CD4-positive, alpha-beta T cell treated with Interleukin-17A for 1 hour (primary cell): ENCODE measurements at places on chromosomes 12 and 14.

- no peak for DNase-seq
Observed at GRCh38 chr12:91441993-91442952, 259.7 kb upstream of the DCN start.

GRCh38 chr12:14426792-14427191, 61.3 kb downstream of the ATF7IP start:
- DNase-seq: no peak

- DNase-seq: no peak
Observed at GRCh38 chr12:131052929-131053328, 99.2 kb downstream of the ADGRD1 start.

DNA sequence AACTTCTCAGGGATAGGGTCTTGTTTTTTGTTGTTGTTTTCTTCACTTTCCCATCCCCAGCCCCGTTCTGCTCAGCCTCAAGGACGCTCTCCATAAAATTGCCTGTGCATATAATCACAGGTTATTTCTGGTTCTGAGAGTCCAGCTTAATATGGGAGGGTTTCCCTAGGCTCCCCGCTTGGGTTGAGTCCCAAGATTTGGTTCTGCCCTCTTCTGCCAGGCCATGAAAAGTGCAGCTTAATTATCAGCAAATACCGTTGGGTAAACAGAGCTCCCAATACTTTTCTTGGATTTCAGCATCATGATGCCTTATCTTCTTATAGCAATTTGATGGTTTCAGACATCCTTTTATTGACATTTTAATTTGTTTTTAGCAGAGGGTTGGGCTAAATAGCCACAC, 75.6 kb downstream of the GRIN2B start:
- DNase-seq: no peak

GRCh38 chr12:51020448-51021182, 5.6 kb downstream of the SLC11A2 start:
- DNase-seq: peak; percentile 9

GRCh38 chr12:15726027-15726877, 62.9 kb downstream of the EPS8 start:
- no peak for DNase-seq

DNA sequence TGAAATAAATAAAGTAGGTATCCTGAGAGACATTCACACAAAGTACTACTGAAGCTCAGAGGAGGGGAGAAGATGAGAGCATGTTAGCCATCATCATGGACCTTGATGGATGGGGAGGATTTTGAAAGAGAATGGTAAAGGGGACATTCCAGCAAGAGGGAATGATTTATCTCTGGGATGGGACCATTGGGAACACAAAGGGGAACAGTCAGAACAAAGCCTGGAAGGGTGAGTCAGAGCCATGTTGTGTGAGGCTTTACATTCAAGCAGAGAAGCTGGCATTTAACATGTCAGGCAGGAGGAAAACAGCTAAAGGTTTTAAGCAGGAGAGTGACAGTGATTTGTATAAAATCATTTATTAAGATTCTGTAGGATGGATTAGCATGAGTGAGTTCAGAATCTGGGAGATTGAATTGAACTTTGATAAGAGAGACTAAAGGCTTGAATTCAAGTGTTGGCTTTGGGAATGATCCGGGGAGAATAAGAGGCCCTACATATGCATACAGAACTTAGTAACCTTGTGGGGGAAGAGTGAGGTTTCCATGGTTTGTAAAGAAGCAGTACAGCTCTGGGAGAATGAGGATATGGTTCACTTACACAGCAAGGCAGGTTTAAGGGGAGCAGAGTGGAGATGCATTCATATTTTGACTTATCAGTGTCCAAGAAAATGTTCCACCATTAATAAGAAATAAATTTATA, 174.4 kb downstream of the SYT10 start:
- DNase-seq: no peak

- DNase-seq: no peak
Observed at GRCh38 chr12:31780096-31780495, 51.3 kb upstream of the AMN1 start.

GRCh38 chr14:54348001-54348611, 48.7 kb upstream of the CDKN3 start:
- DNase-seq: peak; percentile 27

DNA sequence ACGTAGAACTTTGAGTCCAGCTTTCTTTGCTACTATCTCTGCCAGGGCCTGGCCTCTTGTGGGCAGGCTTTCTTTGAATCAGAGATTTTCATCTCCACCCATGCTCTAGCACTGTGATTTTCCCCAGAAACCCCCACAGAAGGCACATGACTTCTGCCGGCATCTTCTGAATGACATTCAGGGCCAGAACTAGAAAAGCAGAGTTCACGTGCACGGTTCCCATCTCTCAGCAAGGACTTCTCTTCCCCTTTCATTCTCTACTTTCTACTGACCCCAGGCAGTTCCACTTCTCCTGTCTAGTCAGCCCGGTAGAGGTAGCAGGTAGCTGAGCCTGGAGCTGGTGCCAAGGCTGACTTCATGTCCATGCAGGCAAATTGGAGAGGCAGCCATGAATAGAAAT, 26.9 kb downstream of the BATF start:
- DNase-seq: no peak

DNA sequence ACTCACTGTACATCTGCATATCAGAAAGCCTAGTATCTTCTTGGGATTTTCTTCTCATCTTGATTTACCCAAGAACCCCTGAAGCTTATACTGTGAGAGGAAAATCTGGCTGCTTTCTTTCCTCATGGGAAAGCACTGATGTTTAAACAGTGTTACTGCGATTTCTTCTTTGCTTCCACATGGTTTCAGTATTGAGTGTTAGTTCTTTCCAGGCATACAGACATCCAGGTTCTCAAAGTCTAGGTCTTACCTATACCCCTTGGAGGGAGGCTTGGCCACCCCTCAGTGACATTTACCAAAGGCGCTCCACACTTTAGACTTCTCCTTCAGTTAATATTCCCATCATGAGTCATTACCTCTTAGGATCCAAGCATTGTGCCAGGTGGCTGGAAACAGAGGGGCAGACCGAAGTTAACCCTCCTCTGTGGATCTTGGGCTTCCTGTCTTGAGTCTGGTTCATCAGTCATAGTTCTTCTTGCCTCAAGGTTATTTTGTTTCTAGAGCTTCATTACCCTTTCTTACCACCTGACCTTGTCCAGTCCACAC, 79.1 kb downstream of the TMEM117 start:
- no peak for DNase-seq

DNA sequence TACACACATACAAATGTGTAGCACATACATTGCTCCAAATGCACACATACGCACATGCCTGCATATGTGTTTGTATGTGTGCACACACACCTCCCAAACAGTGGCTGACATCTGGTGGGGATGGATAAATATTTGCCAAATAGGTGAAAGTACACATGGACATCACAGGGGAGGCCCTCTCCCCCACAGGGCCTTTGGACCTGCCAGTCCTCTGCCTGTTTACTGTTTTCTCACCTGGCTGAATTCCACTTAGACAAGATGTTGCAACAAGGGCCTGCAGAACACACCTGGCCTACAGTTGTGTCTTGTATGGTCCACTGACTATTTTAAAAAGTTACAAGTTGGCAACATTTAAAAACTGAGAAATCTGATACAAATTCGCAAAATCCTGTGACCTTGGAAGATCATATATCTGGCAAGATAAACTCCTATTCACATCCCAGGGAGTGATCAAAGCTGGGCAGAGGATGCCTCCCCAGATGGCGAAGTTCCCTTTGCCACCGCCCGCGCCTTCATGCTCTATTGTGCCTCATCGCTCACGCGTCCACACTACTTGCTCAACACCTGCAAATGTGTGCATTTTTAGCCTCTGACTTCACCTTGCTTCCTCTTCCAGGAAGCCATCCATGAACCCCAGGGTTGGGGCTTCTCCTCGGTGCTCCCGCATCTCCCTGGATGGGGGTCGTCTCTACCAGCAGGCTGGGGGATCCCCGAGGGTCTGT, 118.4 kb upstream of the FZD10 start:
- DNase-seq: no peak

DNA sequence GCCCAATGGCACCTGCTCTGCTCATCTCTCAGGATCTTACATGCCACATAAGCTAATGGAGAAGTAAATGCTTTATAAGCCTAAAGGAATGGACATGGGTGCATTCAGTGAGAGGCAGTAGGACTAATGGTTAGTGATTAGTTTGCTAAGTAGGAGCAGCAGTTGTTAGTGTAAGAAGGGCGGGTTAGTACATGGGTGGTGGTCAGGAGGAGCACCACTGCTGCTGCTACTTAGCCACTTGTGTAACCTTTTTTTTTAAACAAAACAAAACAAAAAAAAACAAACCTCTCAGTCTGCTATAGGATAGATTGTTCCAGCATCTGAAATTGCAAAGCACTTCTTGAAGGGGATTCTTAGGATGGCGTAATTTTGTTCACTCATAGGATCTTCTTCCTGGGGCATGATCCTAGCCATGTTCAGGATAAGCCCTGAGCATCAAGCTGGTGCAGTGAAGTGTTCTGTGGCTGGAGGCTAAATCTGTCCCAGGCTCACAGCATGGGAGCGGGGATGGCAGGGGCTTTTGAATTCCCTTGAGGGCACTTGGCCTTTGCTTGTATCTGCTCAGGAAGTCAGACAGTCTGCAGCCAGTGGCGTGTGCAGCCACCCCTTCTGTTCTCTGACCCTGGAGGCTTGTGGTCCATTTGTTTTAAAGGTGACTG, 63.6 kb downstream of the CHST11 start:
- no peak for DNase-seq

DNA sequence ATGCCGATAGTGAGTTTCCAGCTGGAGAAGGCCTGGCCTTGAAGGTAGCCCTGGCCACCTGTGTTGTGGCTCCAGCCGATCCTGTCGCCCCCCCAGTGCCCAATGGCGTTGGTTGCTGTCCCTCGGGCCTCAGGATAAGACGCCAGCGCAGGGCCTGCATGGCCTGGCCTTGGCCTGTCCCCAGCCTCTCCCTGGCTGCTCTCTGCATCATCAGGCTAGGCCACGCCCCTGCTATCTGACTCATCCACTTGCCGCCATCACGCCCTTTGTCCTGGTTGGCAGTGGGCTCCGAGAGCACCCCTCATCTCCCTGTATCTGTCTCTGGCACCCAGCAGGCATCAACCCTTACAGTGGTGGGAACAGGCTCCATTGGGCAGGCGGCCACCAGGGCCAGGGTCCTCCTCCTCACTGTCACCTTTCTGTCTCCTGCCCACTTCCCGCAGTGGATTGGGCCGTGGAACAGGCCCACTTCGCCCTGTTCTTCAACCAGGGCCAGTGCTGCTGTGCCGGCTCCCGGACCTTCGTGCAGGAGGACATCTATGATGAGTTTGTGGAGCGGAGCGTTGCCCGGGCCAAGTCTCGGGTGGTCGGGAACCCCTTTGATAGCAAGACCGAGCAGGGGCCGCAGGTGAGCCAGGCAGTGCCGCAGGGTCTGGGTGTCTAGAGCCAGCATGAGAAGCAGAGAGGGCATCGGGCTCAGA, 25.6 kb downstream of the ALDH2 start:
- no peak for DNase-seq

DNA sequence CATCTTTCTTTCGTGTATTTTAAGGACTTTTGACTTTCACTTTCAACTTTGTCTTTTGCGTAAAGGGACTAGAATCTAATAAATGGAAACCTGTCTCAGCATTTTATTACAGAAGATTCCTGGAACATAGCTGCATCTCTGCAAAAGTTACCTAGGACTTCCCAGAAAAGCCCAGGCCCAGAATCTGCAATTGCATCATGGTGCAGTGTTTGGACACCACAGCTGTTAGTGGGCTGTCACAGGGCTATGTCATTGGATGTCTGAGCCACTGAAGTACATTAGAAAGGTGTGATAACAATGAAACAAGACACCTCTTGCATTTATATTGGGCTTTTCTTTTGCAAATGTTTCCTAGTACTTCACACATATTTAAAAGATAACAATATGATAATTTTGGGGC, 199.9 kb upstream of the IGF1 start:
- DNase-seq: no peak

- no peak for DNase-seq
Observed at GRCh38 chr12:55008944-55009585, 10.7 kb upstream of the NEUROD4 start.

- no peak for DNase-seq
Observed at GRCh38 chr12:101297661-101298060, 17.8 kb downstream of the UTP20 start.
